Glomerular endothelial cell (primary cell): ENCODE measurements at places on chromosomes 2 and 18.

- no peak for DNase-seq
Measured at GRCh38 chr2:14712111-14712510, 79.6 kb downstream of the LRATD1 start.

- no peak for DNase-seq
Measured at GRCh38 chr2:20530520-20530919, 83.6 kb downstream of the RHOB start.

GRCh38 chr18:48940854-48941611, 9.7 kb downstream of the SMAD7 start:
- no peak for DNase-seq

GRCh38 chr2:10541081-10541480, 93.0 kb upstream of the ODC1 start:
- DNase-seq: no peak
